ENCODE measurements at places on chromosomes 3 and 15. TPM values are rescaled to one million over a fixed set of nuclear protein-coding genes. Genes with fewer than 3 reads are reported as not detected.

The FAM43A gene
- total RNA-seq = 3.8 TPM

The SLC7A14 gene
- total RNA-seq = not detected

The PIGZ gene
- total RNA-seq = 1.6 TPM

The ST8SIA2 gene
- total RNA-seq = 0.44 TPM

The SPG21 gene
- 123 TPM for total RNA-seq

Data from A549 treated with CpdA at 1 μM for 4 hours (cell line).